RCC 7860 (cell line): ENCODE measurements at places on chromosomes 13 and 19.
A peak's percentile ranks its signal among the peaks of the same experiment; 100 is the strongest.

- DNase-seq = no peak
These were observed 50.2 kb downstream of the RFX2 start for GRCh38 chr19:6059988-6060599.

DNA sequence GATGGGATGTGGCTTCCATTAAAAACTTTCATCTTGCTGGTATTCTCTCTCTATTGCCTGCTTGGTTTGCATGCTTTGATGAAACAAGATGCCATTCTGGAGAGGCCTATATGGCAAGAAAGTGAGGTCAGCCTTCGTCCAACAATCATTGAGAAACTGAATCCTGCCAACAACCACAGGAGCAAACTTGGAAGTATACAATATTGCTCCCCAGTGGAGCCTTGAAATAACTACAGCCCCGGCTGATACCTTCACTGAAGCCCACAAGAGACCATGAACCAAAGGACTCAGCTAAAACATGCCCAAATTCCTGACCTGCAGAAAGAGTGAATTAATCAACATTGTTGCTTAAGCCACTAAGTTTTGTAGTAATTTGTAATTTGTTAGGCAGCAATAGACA, 82.5 kb upstream of the FGF14 start:
- no peak for DNase-seq

DNA sequence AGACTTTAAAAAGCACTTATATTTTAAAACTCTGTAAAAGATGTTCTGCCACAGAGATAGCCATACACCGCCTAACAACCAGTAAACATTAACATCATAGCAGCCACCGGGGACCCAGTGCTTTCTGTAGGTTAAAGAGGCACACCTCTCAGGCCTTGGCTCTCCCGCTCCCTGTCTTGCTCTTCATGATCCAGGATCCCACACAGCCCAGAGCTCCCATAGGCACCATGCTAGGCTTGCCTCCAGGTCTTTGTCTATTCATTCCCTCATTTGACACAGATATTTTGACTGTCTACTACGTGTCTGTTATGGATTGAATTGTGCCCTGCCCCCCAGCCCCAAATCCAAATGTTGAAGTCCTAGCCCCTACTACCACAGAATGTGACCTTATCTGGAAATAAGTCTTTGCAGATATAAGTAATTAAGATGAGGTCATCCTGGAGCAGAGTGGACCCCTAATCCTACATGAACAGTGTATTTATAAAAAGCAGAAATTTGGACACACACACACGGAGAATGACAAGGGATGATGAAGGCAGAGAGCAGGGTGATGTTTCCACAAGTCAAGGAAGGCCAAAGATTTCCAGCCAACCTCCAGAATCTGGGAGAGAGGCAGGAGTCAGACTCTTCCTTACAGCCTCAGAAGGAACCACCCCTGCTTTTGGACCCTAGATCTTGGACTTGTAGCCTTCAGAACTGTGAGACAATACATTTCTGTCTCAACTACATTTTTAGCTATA, 272.6 kb downstream of the DNAJC15 start:
- no peak for DNase-seq

DNA sequence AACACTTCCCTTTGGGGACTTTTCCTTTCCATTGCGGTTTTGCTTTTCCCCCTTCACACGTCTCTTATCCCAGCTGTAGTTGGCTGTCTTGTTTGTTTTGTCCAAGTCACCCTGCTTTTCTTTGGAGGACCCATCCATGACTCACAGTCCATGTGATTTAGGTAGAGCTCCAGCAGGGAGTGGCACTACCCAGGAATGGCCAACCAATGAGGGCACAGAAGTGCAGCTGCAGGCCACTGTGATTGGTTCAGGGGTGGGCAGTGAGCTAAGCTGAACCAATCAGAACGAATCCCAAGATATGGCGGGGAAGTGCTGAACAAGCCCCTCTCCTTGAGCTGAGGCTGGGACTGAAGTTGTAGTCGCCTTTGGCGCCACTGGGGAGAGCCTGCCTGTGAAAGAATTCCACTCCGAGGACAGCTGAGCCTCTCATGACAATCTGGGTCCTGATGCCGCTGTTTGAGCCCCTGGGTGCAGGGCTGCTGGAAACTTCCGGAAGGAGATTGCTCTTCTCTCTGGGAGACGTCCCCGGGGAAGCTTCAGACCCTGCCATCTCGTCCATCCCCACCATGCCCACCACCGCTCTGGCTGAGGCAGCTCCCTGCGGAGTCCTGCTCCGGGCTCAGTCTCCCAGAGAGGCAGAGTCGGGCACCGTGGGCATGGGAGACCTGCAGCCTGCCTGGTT, 62.9 kb upstream of the URI1 start:
- DNase-seq = no peak

DNA sequence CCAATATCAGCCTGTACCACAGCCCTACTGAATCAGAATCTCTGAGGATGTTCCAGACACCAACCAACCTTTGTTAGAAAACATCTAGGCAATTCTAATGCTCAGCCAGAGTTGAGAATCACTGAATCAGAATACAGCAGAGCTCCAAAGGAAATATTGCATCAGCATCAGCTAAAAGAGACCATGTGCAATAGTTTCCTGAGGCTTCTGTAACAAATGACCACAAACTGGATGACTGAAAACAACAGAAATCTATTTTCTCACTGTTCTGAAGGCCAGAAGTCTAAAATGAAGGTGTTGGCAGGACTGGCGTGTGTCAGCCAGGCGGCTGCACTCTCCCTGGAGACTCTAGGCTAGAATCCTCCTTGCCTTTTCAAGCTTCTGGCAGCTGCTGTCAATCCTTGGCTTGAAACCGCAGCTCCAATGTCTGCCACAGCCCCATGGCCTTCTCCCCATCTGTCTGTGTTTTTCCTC, 1.2 kb upstream of the DCT start:
- no peak for DNase-seq

DNA sequence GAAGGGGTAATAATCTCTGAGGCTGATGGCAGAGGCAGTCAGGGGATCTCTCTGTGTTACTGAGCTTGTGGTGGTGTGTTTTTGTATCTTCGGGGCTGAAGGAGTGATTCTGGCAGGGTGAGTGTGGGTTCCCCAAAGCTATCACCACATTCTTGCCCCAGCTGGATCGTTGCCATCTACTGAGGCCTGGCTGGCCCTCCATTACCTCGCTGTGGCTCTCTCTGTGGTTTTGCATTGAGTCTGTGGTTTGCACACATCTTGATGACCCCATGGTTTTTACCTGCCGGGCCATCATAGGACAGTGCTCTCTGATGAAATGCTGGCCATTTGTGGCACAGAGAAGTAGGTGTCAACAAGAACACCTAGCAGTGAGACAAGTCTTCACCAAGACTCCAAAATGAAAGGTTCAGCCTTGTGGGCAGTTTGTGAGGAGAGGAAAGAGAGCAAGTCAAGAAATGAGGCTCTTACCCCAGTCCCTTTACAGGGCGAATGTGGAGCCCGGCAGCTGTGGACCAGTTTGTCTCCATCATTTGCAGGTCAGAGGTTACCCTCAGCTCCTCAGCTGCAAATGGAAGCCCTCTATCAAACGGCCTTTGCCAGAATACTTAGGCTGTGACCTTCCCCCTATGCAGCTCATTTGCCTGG, 69.0 kb upstream of the NPAS1 start:
- peak; percentile 51 for DNase-seq

DNA sequence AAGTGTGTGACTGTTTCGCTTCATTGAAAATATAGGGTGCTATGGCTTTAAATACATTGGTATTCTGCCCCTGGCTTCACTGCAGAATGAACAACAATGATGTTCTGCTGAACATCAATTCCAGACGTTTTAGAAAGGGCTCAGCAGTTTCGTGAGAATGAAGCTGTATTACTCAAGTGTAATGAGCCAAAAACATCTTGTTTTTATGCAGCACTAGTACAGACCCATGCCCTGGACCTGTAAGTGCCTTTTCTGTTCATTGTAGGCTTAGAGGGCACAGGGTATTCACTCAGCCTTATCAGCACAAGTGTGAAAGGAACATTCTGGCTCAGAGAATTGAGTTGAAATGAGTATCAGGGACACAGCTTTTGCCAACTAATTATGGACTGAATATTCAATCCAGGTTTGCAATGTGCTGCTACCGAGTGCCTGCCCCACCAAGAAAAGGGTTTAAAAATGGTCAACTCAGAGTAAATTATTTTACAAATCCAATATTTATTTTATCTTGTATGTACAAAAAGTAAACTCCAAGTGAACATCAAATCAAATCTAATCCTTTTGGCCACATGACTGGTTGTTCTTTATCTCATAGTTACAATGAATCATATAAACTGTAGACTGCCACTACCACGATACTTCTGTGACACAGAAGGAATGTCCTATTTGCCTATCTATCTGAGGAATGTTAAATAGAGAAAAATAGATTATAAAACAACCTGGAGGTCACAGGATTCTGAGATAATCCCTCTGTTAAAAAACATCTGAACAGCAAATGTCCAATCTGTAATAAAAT, 362.8 kb downstream of the NALCN start:
- no peak for DNase-seq

DNA sequence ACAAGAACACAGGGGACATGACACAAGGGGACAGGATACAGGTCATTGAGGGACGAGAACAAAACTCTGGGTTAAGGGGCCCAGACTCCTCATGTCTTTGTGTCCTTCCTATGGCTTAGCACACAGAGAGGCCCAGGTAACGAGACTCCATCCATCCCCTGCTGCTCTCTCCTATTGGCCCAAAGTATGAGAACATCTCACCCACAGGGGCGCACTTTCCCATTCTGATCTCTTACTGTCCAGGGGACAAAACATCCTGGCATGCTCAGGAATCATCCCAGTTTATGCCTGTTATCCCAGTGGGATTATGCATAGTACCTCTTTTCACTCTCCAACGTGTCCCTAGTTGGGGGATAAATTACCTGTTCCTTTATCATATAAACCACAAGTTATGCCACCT, 19.2 kb downstream of the C13orf42 start:
- DNase-seq = no peak

GRCh38 chr13:21641629-21642028, 29.2 kb upstream of the FGF9 start:
- DNase-seq = no peak

DNA sequence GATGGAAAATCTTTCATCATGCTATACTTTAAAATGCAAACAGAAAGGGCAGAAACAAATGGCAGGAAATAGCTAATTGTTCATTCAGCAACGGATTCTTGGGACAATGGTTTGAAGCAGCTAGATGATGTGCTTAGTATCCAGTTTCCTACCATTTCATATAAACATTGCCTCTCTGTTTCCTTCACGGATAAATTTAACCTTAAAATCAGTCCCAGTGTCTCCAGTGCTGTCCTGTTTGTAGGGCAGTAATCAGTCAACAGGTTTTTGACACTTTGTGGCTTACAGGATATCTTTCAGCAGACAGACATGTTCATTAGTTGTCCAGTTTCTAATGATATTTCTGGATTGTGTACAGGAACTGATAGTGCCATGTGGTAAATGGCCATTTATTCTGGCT, 24.7 kb upstream of the RB1 start:
- DNase-seq = no peak

GRCh38 chr13:40640845-40641458, 25.5 kb downstream of the FOXO1 start:
- DNase-seq = no peak

- DNase-seq = no peak
These were observed 1411.5 kb downstream of the SLITRK5 start for GRCh38 chr13:89082623-89083022.

DNA sequence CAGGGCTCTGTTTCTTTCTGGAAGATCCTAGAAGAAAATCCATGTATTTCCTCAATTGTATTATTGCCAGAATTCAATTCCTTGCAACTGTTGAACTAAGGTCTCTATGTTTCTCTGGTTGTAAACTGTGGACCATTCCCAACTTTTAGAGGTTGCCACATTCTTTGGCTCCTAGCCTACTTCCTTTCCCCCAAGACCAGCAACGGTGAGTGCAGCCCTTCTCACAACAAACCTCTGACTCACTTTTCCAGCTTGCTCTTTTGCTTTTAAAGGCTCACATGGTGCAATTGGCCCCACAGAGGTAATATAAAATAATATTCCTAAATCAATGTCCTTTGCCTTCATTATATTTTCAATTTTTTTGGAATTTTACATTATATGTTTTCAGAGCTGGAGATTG, 371.3 kb downstream of the SLITRK5 start:
- DNase-seq = no peak

GRCh38 chr19:42201489-42202289, 15.8 kb downstream of the DEDD2 start:
- DNase-seq = no peak

- DNase-seq = no peak
These were observed 507 bp upstream of the SWSAP1 start for GRCh38 chr19:11373885-11374432.

DNA sequence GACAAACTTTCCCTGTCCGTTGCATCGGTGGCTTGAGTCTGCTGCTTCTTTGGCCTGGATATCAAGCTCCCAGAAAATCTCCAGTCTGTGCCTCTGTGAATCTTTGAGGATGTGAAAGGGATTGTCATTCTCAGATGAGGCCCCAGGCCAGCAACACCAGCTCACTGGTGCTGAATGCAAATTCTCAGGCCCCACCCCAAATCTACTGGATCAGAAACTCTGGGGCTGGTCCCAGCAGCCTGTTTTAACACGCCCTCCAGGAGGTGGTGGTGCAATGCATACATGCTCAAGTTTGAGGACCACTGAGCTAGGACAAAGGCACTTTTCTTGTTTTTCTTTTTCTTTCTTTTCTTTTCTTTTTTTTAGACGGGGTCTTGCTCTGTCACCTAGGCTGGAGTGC, 23.6 kb downstream of the TNFSF11 start:
- DNase-seq = no peak

DNA sequence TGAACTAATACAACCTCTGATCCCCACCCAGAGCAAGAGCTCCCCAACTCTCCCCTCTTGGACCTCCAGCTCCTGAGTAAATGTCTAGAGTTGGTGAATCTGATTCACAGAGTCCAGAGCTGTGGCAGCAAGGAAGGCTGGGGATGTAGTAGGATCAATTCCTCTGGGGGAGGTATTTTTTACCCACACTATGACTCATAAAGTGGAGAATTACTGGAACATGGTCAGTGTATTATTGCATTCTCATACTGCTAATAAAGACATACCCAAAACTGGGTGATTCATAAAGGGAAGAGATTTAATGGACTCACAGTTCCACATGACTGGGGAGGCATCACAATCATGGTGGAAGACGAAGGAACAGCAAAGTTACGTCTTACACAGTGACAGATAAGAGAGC, 496.7 kb downstream of the EFNB2 start:
- DNase-seq = peak; percentile 86

DNA sequence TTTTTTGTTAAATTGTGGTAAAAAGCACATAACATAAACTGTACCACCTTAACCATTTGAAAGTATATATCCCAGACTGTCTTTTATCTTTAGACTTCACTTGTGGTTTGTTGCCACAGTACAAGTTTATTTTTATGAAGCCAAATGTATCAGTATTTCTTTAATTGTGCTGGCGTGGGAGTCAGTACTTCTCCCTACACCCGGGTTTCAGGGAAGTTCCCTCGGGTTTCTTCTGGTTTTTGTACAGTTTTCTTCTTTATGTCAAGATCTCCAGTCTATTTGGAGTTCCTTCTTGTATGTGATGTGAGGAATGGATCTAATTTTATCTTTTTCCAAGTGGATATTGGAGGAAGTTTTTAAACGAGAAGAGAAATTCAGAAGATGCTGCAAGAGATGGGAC, 20.5 kb downstream of the CCDC8 start:
- DNase-seq = no peak
